ENCODE measurements at places on chromosomes 4 and X.

- DNase-seq, result no peak
These were observed 3.3 kb downstream of the KCND1 start for GRCh38 chrX:48968377-48968776.

DNA sequence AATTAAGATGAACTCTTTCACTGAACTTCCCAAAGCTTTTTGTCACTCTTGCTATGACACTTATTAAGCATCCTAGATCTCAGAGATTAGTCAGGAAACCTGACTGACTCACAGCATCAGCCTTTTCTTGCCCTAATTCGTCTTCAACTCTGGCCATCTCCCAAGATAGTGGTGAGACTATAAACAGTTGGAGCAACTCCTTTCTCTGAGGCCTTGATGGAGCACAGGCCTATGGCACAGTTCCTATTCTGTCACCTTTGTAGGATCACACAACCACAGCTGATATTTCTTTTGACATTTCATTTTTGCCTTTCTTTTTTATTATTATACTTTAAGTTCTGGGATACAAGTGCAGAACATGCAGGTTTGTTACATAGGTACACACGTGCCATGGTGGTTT, 217.6 kb downstream of the PRR32 start:
- no peak for DNase-seq

DNA sequence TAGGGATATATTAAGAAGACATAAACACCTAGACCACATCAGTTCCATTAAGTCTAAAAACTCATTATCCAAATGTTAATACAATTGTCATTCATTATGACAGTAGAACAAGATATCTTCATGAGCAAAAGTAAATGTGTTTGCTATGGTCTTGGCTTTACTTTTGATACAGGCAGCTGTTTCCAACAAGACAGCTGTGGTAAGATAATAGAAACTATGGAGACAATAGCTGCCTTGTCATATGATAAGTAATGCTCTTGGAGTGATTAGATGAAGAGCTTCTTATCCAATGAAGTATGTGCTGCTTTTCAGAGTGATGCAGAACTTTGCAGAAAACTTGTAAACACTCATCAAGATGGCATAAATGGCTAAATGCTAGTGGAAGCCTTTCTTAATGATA, 1066.0 kb downstream of the FSTL5 start:
- no peak for DNase-seq

DNA sequence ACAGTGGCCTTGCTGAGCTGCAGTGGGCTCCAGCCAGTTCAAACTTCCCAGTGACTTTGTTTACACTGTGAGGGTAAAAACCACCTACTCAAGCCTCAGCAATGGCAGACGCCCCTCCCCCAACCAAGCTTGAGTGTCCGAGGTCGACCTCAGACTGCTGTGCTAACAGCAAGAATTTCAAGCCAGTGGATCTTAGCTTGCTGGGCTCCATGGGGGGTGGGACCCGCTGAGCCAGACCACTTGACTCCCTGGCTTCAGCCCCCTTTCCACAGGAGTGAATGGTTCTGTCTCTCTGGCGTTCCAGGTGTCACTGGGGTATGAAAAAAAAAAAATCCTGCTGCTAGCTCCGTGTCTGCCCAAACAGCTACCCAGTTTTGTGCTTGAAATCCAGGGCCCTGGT, 168.9 kb upstream of the INTU start:
- no peak for DNase-seq

GRCh38 chr4:52102587-52102986, 51.5 kb downstream of the SPATA18 start:
- DNase-seq, result no peak

- DNase-seq, result no peak
These were observed 218.7 kb upstream of the SPOCK3 start for GRCh38 chr4:167452922-167453430.

GRCh38 chrX:84737471-84737871, 235.2 kb upstream of the HDX start:
- DNase-seq, result no peak

DNA sequence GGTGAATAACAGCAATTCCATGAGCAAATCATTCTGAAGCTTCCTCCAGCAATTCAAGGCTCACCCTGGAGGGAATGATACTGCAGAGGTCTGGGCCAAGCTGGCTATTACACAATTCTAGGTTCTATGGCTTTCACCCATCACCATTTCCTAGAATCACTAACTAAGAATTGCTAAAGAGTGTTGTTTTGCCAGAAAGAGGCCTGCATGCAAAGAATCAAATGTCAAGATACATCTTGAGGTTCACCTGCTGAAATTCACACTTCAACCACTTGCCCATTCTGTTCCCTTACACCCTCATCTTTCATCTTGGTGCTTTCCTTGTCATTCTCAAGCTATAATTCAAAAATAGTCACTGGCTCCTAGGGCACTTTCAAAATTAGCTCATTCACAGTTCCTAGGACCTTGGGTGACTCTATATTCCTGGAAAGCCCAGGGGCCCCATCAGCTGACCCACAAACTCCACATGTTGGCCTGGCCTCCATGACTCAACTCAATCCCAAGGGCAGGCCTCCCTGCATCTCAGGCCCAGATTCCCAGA, 7.0 kb downstream of the APBB2 start:
- no peak for DNase-seq

DNA sequence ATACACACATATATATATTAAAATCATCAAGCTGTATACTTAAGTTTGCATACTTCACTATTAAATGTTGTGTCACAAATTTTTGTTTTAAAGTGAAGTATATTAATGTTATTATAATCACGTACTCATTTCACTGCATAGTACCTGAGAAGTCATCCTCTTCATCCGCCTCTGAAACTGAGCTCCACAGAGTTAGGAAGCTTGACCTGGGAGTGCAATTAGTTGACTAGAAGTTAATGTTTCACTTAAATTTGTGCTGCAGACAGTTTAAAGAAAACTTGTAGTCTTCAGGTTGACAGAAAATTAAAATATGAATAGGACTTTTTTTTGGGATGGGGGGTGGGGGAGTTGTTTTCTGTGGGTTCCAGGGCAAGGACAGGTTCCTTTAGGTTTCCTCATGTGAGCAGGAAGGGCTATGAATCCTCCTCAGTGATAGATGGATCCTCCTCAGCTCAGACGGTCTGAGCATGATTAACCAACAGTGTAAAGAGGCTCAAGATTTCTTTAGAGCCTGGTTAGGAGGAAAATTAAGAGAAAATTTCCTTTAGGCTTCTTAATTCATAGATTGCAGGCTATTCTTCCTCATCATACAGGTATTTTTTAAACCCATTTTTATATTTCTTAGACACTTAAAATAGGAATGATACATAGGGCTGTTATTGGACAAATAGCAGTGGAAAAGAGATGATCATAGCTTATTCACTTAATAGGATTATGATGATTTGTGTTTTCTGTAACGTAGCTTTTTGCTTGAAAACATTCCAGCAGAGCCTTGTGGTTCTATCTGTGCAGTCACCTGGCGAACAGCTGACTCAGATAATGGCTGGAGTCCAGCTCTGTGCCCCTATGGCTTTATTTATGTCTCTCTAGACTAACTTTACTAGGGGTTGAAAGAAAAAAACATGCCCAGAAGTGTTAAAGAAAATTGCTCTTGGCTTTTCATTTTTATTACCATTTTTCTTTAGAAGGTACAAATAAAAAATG, 102.7 kb downstream of the SLC4A4 start:
- DNase-seq, result no peak

DNA sequence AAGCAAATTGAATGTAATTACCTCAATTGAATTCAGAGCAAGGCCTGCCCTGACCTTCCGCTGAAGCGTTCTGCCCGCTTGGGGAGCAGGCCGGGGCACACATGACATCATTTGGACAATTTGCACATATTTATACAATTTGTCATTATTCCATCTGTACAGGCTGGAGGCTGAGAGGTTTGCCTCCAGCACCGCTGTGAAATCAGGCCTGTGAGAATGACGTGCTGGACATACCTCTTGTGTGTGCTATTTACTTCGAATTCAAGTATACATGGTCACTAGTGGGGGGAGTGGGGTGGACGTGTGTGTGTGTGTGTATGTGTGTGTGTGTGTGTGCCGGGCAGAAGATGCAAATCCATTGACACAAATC, 285.6 kb downstream of the SHOX start:
- DNase-seq, result no peak

DNA sequence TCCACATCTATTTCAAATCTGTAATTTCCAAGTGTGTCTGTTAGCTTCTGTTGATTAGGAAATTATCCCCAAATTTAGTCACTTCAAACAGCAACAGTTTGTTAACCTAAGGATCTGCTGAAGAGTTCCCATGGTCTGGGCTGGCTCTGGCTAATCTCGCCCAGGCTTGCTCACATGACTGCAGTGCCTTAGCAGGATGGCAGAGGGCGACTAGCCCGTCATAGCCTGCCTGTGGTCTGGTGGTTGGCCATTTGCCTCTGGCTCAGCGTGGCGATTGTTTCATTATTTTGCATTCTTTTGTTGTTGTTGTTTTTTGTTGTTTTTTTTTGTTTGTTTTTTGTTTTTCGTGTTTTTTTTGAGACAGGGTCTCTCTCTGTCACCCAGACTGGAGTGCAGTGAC, 264.0 kb downstream of the TRIML1 start:
- DNase-seq, result no peak

DNA sequence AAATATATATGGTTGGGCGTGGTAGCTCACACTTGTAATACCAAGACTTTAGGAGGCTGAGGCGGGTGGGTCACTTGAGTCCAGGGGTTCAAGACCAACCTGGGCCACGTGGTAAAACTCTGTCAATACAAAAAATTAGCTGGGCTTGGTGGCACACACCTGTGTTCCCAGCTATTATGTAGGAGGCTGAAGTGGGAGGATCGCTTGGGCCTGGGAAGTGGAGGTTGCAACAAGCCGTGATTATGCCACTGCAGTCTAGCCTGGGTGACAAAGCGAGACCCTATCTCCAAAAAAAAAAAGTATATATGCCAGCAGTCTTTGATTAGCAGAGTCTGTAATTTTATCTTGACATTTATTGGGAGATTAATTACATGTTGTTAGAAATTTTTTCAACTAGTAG, 8.7 kb downstream of the EIF2S3 start:
- DNase-seq, result no peak

- no peak for DNase-seq
These were observed 81.4 kb downstream of the SPANXN3 start for GRCh38 chrX:143435916-143436315.

Measured in HL-60 (cell line).